ENCODE measurements at places on chromosomes 13 and 19.

GRCh38 chr13:91389186-91389585 lies 9.2 kb upstream of the GPC5 start:
- DNase-seq, result no peak

GRCh38 chr13:110330491-110331011 lies 23.5 kb downstream of the COL4A2 start:
- no peak for DNase-seq

DNA sequence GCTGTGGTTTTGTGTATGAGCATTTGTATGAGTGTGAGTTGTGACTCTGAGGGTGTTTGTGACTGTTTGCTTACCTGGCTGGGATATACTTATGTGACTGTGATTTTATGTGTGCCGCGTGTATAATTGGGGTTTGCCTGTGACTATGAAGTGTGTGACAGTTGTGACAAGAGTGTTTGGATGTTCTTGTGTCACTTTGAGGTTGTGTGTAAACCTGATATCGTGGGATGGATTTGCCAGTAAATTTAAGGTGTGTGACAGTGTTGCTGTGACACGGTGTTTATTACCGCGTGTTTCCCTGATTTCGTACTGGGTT lies 442 bp downstream of the ZNF420 start:
- no peak for DNase-seq

DNA sequence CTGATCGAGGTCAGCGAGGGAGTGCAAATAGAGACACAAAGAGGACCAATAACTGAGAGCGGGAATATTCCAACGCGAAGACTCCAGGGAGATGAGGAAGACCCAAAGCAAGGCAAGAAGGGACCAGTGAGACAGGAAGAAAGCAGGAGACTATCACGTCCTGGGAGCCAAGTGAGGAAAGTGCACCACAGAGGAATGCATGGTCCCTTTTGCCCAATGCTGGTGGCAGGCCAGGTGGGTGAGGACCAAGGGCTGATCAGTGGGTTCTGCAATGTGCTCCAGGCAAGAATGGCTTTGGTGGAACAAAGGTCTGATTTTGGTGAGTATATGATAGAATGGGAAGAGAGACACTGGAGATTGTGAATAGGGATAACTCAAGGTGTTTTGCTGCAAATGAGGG lies 25.4 kb downstream of the CHST8 start:
- no peak for DNase-seq

- DNase-seq, result no peak
Observed at GRCh38 chr19:47190167-47190727, 40.8 kb downstream of the BBC3 start.

All from AG04450 (cell line).